Putamen (tissue), 1 donor: ENCODE measurements at places on chromosomes 2 and 18.
A peak's percentile ranks its signal among the peaks of the same experiment; 100 is the strongest.

DNA sequence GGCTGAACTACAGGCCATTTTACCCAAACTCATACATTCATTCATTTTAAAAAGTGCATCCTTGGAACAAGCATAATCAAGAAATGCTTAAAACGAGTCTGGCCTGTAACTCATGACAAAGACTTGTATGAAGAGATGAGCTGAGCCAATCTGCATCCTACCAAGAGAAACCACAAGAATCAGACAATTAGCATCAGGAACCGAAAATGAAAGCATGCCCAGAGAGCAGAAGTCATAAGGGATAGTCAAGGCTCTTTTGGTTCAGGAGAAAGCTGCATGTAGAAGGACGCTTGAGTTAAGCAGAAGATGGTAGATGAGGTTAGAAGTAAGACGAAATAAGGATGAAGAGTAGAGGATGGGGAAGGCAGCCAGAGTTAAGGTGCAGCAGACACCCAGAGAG is 137.0 kb upstream of the CTNNA2 start:
- no peak for DNase-seq

DNA sequence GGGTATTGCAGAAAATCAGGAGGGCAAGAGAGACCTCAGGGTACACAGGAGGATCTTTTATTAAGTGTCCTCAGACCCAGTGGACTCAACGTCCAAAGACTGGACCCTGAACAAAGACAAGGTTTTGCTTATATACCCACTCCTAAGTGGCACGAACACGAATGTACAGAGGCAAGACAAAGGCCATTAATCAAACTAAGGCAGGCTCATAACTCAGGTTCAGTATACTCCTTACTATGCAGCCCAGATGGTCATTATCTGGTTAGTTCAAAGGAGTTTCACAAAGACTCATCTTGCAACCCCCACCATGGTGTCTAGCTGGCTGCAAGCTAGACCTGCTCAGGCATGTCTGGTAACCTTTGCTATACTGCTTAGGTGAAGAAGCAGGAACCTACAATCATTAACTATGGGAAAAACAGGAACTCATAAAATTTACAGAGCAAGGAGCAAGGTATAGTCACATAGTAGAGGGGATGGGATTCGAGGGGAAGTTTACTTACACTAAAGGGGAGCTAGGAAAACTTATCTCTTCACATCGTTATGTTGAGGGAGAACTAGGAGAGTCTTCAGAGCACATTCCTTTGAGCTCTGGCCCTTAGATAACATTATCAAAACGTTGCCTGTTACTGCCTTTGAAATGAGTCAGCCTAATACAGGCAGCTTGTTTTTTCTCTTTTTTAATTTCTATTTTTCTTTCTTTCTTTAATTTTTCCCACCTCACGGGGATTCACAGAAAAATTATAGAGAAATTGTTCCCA is 33.9 kb downstream of the SLC4A3 start:
- DNase-seq = no peak

DNA sequence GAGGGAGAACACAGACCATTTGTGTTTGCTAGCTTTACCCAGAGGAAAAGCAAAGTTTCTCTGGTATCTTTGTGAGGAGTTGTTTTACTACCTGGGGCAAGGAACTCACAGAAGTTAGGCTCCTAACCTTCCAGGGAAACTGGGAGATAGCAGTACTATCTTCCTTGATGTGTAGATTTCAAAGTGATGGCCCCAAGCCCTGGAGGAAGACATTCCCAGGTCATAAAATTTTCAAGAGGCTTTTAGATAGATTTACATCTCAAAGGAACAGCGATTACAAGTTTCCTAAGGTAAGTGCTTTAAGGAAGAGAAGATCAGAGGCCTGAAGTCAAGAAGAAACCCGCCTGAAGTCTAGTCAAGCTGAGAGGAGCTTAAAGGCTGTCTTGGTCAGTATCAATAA is 1187.8 kb upstream of the TMEFF2 start:
- no peak for DNase-seq

DNA sequence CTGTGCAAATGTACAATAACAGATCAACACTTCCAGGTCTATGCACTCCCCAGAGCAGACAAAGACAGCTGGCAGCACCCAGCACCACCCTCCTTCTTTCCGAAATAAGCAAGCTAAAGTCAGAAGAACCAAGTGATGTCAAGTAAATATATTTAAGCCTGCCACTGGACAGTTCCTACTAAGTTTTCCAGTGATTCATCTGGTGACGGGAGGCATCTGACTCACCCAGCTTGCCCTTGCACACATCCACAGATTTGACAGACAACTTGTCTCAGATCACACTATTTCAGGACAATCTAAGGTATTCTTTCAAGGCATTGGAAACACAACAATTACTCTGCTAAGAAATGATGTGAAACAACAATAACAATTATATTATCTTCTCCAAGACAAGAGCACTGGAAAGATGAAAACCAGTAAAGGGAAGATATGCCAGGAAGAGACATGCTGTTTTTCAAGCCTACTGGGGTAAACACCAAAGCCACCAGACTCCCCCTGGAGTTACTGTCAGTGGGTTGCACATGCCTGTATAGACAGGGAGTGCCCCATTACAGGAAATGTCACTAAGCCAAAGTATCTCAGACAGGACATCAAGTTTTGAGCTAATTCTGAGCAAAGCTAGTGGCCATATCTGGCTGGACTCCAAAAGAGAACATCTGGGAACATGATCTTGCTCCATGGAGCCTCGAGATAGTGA is 287.9 kb upstream of the KLHL29 start:
- DNase-seq = no peak

GRCh38 chr2:12797815-12798214 is 81.1 kb downstream of the TRIB2 start:
- DNase-seq = no peak

DNA sequence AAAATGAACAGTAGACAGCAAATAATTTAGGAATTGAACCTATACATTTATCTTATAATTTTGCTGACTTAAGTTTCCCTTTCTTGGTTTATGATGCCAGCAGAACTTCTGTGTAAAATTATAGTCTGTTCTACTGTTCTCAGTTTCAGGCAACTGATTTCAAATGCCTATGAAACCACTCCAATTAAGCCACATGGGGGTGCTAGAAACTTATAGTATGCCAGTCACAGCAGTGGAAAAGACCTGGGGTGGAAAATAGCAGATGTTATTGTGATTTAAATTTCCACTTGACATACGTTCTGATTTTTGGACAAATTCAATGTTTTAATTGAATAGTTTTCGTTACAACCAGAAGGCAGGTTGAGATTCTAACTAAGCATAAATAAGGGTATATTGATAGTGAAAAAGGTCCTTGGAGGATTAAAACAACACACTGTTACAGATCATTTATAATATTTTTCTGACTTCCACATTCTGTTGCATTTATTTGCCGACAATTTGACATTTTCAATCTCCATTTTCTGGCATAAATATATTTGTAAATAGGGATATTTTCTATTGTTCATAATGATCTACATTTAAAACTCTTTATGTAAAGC is 61.4 kb downstream of the CPS1 start:
- DNase-seq = peak; percentile 81

DNA sequence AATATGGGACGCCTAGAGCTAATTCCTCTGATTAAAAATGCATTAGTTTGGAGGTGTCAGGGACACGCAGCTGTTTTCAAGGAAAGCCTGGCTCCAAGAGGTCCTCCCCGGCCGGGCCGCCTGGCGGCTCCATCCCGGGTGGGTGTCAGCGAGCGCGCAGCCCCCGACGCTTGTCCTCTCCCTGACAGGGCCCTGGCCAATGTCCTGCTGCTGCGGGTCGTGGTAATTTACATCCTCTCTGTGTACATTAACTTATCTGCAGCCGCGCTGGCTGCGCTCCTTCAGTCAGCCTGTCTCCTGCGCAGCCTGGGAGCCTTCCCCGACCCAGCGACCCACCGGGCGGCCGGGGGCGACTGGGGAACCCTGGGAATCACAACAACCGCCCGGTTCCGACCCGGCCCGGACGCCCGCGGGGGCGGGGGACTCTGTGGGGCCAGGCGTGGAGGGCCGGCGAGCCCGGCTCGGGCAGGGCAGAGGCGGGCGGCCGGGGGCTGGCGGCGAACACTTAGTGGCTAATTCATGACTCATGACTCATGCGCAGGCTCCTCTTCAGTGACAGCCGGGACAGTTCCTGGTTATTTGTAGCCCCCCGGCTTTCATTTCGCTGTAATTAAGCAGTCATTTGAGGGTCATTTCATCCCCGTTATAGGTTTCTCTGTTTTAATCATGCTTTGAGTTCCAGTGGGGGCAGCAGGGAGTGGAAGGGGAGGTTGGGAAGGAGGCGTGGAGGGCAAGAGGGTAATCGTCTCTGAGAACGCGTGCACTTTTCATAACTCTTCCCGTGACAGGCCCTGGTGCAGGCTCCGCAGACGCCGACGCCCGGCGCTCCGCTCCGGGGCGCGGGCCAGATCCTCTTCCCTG is 141.9 kb upstream of the CTAGE1 start:
- no peak for DNase-seq

GRCh38 chr2:59935005-59935404 is 618.4 kb downstream of the BCL11A start:
- DNase-seq = no peak

DNA sequence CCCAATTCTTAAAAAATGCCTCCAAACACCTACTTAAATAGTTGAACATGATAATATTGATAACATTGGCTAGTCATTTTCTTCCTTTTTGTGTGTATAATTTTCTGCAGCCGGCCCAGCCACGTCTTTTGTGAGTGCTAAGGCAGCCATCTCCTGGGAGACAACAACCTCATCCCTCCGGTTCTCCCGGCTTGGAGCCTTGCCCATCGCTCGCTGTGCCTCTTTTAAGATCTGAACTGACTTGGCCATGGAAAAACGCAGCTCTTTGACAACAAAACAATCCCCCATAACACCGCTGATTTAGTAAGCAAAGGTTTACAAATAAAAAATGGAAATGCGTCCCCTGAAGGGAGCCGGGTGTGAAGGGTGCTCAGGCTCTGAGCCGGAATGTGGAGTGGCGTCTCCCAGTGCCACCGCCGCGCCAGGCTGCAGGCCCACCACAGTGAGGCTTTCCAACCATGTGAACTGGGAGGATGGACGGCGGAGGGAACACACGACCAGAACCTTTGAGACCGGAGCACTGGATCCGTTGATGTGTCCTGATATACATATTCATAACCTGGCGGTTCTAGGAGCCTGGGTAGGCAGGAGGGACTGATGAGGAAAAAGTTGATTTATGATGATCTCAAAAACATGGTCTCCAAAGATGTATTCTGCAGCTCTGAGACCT is 87.4 kb downstream of the SMIM21 start:
- no peak for DNase-seq

DNA sequence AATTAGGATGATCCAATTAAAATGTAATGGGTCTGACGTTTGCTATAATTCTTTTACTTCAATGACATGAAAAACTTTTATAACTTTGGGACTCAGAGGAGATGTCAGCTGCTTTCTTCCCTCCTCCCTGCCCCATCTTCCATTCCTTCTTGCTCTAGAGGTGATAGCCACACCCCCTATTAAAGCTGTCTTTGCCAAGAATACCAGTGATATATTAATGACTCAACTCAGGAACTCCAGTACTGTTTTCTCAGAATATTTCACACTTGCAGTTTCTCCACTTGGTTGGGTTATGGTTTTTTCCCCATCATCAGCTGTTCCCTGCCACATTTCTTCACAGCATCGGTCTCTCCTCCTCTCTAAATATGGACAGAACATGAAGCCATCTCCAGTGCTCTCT is 184.0 kb downstream of the KCNE4 start:
- no peak for DNase-seq

DNA sequence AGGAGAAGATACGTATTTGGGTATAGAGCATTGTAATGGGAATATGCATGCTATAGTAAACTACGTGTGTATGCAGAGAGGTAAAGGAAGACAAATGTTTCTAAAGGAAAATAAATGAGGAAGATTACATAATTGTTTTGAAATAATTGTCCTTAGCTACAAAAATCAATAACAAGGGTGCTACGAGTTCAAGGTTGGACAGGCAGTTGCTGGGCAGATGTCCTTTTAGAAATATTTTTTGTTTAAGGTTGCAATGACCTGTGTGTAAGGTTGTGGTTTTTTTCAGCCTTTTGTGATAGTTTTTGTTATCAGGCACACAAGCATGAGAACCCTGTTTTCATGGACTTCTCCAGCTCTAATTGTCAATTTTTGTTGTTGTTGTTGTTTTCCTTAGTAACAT is 1304.1 kb upstream of the CHAC2 start:
- no peak for DNase-seq

- peak; percentile 65 for DNase-seq
Observed at GRCh38 chr18:70195852-70196434, 9.5 kb downstream of the RTTN start.

- peak; percentile 27 for DNase-seq
Observed at GRCh38 chr2:12935222-12935621, 218.5 kb downstream of the TRIB2 start.

GRCh38 chr18:61870151-61870550 is 22.7 kb downstream of the RNF152 start:
- no peak for DNase-seq

DNA sequence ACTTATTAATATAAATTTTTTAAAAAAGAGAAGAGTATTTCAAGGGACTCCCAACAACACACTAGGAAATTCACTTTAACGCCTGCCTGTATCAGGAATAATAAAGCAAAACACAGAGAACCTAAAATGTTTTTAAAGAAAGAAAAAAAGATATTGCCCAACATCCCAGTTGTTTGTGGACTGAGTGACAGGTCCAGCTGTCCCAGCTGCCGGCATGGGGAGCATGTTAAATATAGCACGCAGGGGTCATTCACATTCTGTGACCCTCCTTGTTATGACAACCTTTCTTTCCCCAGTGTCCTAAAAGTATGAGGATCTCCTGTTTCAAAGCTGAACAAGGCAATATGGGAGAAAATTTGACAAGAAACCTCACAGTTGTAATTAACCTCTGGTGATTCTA is 4.4 kb downstream of the KLHL41 start:
- DNase-seq = no peak

GRCh38 chr2:239369631-239370161 is 31.1 kb downstream of the HDAC4 start:
- DNase-seq = no peak

DNA sequence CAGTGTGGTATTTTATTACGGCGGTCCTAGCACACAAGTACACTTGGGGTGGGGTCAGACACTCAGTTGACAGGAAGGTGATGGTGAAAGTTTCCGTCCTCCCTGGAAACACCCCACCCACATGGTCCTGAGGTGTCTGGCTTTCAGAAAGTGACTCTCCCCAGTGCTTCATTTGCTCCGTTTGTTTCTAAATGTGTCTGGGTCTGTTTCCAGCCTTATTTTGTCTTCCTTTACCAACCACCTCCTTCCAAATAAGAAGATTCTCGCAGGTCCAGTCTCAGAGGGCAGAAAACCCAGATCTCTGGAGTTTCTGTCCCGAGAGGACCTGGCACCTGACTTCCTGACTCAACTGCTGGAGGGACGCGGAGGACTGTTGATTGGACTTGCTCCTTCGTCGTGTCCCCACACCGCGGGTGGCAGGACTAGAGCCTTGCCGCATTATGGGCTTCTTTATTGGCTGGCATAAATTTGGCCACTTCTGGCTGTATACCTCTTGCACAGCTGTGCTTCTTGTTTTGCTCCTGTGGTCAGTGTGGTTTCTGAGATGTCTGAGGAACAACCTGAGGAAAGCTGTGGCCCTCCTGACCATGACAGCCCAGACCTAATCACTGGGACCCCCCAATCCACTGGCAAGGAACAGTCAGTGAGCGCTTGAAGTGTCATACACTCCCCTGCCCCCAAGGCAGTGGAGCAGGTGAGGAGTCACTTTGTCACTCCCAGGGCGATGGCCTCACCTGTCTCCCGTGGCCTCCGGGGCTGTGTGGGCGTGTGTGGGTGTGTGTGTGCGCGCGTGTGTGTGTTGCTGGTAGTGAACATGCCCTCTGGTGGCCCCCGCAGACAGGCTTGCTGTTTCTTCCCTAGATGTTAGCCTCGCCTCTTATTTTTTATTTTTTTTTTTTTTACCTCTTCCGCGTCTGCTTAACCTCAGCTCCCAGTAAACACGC is 45.6 kb downstream of the MEX3C start:
- no peak for DNase-seq

- DNase-seq = peak; percentile 64
Observed at GRCh38 chr2:241217320-241218031, 29.0 kb downstream of the ANO7 start.
